ENCODE measurements at places on chromosomes 16 and 17.

- DNase-seq, result peak; percentile 8
Observed at GRCh38 chr17:78558181-78558850, 18.9 kb downstream of the DNAH17 start.

DNA sequence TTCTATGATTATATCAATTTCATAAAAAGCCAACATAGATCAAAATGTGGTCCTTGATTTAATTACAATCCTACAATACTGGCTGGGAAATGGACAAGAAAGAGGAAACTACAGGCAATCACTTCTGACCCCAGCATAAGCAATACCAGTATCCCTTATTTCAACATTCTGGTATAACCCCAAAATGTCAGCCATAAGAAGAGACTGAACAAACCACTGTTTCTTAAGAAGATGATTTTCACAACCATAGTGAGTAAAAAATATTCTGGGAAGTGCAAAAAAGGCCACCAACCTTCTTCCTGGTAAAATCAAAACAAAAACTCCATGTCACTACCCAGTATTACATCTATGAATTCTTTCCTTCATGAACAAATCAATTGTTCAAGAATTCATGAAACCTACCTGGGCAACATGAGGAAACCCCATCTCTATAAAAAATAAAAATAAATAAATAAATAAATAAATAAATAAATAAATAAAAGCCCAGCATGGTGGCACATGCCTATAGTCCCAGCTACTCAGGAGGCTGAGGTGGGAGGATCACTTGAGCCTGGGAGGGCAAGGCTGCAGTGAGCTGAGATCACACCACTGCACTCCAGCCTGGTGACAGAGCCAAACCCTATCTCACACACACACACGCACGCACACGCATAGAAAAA, 7.5 kb downstream of the N4BP1 start:
- no peak for DNase-seq

- peak; percentile 16 for DNase-seq
Observed at GRCh38 chr17:69326377-69327059, 415 bp downstream of the ABCA5 start.

- DNase-seq, result no peak
Observed at GRCh38 chr16:89097392-89097772, 3.7 kb downstream of the ACSF3 start.

- DNase-seq, result no peak
Observed at GRCh38 chr17:56737421-56738161, 96.1 kb downstream of the C17orf67 start.

GRCh38 chr16:50533317-50533716, 14.9 kb upstream of the NKD1 start:
- no peak for DNase-seq

GRCh38 chr17:15388356-15389041, 47.1 kb upstream of the TEKT3 start:
- no peak for DNase-seq

DNA sequence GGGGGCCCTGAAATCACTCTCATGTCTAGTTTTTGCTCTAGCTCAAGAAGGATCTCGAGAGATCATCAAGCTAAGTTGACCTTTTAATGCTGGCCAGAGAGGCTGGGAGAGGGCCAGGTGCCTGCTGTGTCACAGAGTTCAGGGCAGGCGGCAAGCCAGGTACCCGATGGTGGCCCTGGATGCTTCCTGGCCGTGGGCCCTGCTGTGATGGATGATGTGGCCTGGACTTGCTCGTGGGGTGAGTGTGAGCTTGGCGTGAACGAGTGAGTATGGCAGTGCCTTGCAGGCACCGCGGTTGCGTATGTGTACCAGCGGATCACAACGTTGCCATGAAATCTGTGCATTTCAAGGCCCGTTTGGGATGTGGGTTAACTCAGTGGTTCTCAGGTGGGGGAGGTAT, 7.4 kb downstream of the IRF8 start:
- DNase-seq, result no peak
